ENCODE measurements at places on chromosomes 6 and 20.

- no peak for DNase-seq
Observed at GRCh38 chr6:9002833-9003232, 567.5 kb upstream of the SLC35B3 start.

DNA sequence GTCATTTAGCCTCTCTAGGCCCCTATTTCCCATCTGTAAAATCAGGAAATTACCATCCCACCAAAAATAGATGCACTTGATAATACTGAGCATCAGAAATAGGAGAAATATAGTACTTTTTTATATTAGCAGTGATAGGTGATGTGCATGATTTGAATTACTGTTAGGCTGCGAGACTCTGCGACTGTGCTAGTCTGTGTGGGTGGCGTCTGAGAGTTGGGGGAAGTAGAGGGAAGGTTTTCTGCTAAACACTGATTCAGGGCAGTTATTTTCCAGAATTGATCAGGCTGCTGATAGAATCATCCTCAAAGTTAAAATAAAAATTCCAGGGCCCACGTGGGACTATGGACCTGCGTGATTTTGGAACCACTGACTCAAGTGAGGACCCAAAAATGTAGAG lies 60.4 kb upstream of the ARMH2 start:
- DNase-seq = no peak

GRCh38 chr20:41386502-41387427 lies 20.1 kb upstream of the EMILIN3 start:
- DNase-seq = no peak

- DNase-seq = peak; percentile 47
Observed at GRCh38 chr20:25294459-25295385, 46.8 kb downstream of the PYGB start.

DNA sequence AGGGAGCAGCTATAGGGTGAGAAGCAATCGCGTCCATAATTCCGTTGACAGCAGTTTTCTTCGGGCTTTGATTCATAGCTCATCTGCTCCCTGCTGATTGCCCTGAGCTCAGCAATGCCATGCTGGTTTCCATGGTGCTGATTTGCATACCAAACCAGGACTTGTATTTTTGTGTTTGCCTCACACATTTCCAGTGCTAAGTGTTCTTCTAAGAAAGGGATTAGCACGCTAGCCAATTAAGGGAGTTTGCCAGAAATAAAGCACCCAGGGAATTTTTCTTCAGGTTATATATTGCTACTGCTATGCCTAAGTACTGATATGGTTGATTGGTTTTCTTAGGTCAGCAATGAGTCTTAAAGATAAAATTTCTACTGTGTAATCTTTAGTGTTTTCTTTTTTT lies 177.6 kb downstream of the PLCB1 start:
- no peak for DNase-seq
